ENCODE measurements at places on chromosomes 11 and 22. TPM values are rescaled to one million over a fixed set of nuclear protein-coding genes. Genes with fewer than 3 reads are reported as not detected.

PLEKHB1 gene
- 3.2 TPM for total RNA-seq

GRCh38 chr11:131865860-131866259 is 495.4 kb downstream of the NTM start:
- no peak for DNase-seq

GRCh38 chr11:133164986-133165385 is 367.3 kb downstream of the OPCML start:
- no peak for DNase-seq

- no peak for DNase-seq
Measured at GRCh38 chr11:87187930-87188329, 150.2 kb downstream of the TMEM135 start.
